ENCODE measurements at places on chromosomes 16 and 17. TPM values are rescaled to one million over a fixed set of nuclear protein-coding genes. Genes with fewer than 3 reads are reported as not detected.

The MYO15A gene
- total RNA-seq, result 1.2 TPM

GRCh38 chr17:48745381-48746275 is 17.1 kb upstream of the HOXB13 start:
- DNase-seq, result no peak

GRCh38 chr16:77758508-77758907 is 29.9 kb upstream of the VAT1L start:
- no peak for DNase-seq

GRCh38 chr17:80968602-80969029 is 23.0 kb upstream of the CHMP6 start:
- DNase-seq, result peak; percentile 52

DNA sequence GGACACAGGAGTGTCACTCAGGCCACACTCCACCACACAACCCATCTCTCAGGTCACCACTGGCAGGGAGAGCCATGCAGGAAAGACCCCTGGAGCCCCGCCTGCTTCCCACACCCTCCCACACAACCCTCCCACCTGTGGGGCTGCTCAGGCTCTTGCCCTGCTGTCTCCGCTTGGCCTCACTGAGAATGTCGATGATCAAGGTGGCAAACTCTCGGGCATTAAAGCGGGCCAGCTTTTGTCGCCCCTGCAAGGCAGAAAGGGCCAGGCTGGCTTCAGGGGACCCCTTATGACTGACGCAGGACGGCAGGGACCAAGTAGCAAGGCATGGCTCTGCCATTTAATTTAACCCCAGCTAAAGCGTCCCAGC is 8.5 kb downstream of the TP53I13 start:
- no peak for DNase-seq
